ENCODE measurements at places on chromosomes 16 and 17.
A peak's percentile ranks its signal among the peaks of the same experiment; 100 is the strongest.

- DNase-seq: no peak
Observed at GRCh38 chr16:86876499-86876898, 298.1 kb downstream of the FOXL1 start.

DNA sequence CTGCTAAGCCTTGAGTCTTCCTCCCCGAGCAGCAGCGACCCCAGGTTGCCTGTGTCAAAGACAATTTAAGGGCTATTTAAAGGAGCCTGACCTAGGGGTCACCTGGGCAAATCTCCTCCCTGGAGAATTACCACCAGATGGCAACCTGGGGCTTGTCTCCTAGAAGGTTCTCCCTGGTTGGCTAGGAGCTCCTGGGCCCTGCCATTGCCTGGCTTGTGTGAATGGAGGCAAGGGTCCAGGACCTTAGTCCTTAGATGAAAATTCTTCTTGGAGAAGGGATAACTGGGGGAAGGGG lies 51.3 kb upstream of the TAC4 start:
- DNase-seq: no peak

- no peak for DNase-seq
Observed at GRCh38 chr17:33875973-33876372, 379.1 kb upstream of the CCL2 start.

GRCh38 chr16:59324462-59324861 lies 590.3 kb upstream of the GOT2 start:
- DNase-seq: no peak

DNA sequence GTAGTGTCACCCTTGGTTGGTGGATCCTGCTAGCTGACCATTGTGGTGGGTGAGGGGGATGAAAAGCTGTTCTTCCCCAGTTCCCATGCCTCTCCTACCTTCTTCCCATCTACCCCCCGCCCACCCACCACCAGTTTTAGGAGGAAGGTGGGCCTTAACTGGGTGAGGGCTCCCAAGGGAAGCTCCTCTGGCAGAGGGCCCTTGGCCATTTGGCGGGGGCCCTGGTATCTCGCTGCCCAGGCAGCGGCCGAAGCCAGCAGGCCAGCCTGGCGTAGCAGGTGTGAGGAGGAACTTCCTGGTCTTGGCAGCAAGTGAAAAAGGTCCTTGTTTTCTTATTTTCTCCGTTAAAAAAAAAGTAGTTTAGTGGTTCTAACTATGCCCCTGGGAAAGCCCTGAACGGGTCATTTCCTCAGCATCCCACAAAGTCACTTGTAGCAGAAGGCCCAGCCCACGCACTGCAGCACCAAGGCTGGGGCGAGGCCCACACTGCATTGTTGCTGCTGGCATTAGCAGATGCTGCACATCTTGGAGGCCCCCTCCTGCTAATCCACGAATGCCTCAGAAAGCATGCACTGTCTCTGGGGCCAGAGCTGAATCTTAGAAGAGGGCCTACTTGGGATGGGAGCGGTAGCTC lies 72.5 kb downstream of the MPRIP start:
- DNase-seq: no peak

- no peak for DNase-seq
Observed at GRCh38 chr17:57441270-57441600, 184.9 kb downstream of the MSI2 start.

GRCh38 chr16:77548151-77548550 lies 113.3 kb upstream of the ADAMTS18 start:
- no peak for DNase-seq

GRCh38 chr17:4327606-4328005 lies 38.9 kb downstream of the UBE2G1 start:
- no peak for DNase-seq

DNA sequence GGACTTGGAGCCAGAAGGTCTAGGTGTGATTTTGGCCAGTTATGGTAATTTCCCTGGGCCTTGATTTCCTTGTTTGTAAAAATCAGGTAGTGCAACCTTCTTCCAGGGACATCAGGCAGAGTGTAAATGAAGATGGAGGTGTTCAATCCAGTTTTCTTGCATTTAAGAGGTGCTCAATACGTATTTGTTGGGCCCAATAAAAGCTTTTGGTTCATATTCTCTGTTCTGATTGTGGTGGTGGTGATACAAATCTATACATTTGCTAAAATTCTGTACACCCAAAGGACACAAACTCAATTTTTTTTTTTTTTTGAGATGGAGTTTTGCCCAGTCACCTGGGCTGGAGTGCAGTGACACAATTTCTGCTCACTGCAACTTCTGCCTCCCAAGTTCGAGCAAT lies 6.0 kb downstream of the CD79B start:
- no peak for DNase-seq

DNA sequence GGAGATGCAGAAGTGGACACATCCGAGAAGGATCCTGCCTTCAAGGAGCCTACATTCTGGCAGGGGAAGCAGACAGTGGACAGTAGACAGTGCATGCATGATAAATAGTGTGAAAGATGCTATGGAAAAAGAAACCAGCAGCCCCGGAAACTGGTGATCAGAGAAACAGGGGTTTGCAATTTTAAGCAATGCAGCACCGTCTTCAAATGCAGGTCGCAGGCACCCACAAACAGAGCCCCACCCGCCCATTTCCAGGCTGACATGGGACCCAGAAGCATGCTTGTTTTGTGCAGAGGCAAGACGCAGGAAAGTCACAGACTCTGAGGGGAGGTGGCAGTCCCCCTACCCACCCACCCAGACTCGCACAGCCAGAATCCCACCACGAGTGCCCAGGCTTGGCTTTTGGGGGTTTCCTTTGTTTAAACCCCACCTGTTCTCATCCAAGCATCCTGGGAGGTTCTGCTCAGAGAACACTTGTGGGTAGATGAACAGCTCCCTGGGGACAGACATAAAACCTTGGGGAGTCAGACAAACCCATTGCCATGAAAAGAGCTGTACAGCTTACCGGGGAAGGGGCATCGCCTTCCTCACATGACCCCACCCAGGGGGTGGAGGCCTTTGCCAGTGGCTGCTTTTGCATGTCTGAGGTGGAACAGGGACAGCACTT lies 114.3 kb downstream of the MGAT5B start:
- DNase-seq: peak; percentile 43

- no peak for DNase-seq
Observed at GRCh38 chr16:78209951-78210661, 110.7 kb downstream of the WWOX start.

DNA sequence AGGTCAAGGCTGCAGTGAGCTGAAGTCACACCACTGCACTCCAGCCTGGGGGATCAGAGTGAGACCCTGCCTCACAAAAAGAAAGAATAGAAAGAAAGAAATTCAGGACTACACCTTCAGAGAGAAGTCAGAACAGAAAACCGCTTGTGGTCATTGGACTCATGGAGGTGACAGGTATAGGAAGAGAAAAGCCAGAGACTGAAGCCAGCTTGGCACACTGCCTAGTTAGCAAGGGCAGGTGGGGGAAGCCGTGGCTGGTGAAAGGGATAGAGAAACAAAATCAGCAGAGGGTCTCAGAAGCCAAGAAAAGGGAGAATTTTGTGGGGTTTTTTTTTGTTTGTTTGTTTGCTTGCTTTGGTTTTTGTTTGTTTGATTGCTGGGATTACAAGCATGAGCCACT lies 32.9 kb upstream of the SKAP1 start:
- no peak for DNase-seq

- DNase-seq: no peak
Observed at GRCh38 chr16:53973021-53973420, 269.1 kb downstream of the FTO start.

All from head of caudate nucleus (tissue), 42 donors.